Stimulated activated naive B cell treated with anti-CD40 and anti-IgM and Interleukin-4, amounts not matched to agents 10 μg/mL and 1 μg/mL and 100 μg/mL, for 72 hours (primary cell): ENCODE measurements at places on chromosomes 11 and 22.

- peaks cover 34% of the 10 kb centered on the region for H3K27me3 ChIP-seq
- peaks cover 2% of the 10 kb centered on the region for H3K4me1 ChIP-seq
- H3K4me3 ChIP-seq = no peak overlapping the region
- DNase-seq = no peak
- H3K27ac ChIP-seq = no peak overlapping the region
Observed at GRCh38 chr11:11186249-11186648, 166.8 kb downstream of the CSNK2A3 start.

GRCh38 chr11:67368621-67369020, 4.8 kb downstream of the CLCF1 start:
- peak overlapping the region; percentile 18 for H3K4me3 ChIP-seq
- H3K27ac ChIP-seq = peak overlapping the region; percentile 27
- peaks cover 58% of the 10 kb centered on the region for H3K36me3 ChIP-seq
- H3K4me1 ChIP-seq = peaks cover 87% of the 10 kb centered on the region
- DNase-seq = no peak

GRCh38 chr11:65471447-65471891, 27.4 kb upstream of the MALAT1 start:
- peaks cover 4% of the 10 kb centered on the region for H3K36me3 ChIP-seq
- peak overlapping the region; percentile 65 for H3K4me3 ChIP-seq
- peaks cover 22% of the 10 kb centered on the region for H3K4me1 ChIP-seq
- H3K27ac ChIP-seq = peak overlapping the region; percentile 94

- peaks cover 18% of the 10 kb centered on the region for H3K4me1 ChIP-seq
- peak overlapping the region; percentile 94 for H3K4me3 ChIP-seq
- DNase-seq = no peak
- peaks cover 5% of the 10 kb centered on the region for H3K36me3 ChIP-seq
- peak overlapping the region; percentile 91 for H3K27ac ChIP-seq
Observed at GRCh38 chr11:746289-747157, 741 bp upstream of the TALDO1 start.

GRCh38 chr22:49099496-49100124, 728.1 kb downstream of the BRD1 start:
- no peak overlapping the region for H3K4me3 ChIP-seq
- DNase-seq = no peak

GRCh38 chr11:130133716-130134115, 25.9 kb upstream of the ST14 start:
- peaks cover 64% of the 10 kb centered on the region for H3K36me3 ChIP-seq
- H3K4me1 ChIP-seq = peaks cover 18% of the 10 kb centered on the region
- H3K4me3 ChIP-seq = no peak overlapping the region
- no peaks in the 10 kb centered on the region for H3K27me3 ChIP-seq

DNA sequence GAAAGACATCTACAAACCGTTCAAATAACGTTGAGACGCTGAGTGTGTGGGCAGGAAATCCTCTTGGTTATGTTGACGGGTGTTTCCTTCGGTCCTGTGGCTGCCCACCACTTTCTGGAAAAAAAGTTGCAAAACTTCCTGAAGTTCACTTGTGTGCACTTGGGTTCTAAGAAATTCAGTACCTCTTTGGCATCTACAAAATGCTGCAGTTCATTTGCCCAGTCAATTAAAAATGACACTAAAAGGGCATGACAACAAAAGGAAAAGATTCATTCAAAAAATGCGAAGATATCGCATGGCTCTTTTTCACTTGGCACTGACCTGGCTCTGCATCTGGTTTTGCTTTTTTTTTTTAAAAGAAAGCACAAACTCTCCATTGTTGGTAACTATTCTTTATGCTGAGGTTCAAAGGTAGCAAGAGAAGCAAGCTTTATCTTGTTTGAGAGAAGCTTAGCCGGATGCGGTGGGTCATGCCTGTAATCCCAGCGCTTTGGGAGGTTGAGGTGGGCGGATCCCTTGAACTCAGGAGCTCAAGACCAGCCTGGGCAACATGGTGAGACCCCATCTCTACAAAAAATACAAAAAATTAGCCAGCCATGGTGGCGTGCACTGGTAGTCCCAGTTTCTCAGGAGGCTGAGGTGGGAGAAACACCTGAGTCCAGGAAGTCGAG, 10.6 kb upstream of the XBP1 start:
- H3K27me3 ChIP-seq = no peaks in the 10 kb centered on the region
- no peak overlapping the region for H3K27ac ChIP-seq
- DNase-seq = no peak
- H3K4me3 ChIP-seq = peak overlapping the region; percentile 55
- peaks cover 40% of the 10 kb centered on the region for H3K36me3 ChIP-seq
- peaks cover 14% of the 10 kb centered on the region for H3K4me1 ChIP-seq

- H3K4me1 ChIP-seq = peaks cover 25% of the 10 kb centered on the region
- H3K27me3 ChIP-seq = no peaks in the 10 kb centered on the region
- H3K4me3 ChIP-seq = no peak overlapping the region
- H3K27ac ChIP-seq = no peak overlapping the region
- DNase-seq = no peak
Observed at GRCh38 chr22:38762551-38762983, 6.8 kb upstream of the SUN2 start.

GRCh38 chr11:83979593-83979992, 693.4 kb upstream of the CCDC90B start:
- H3K36me3 ChIP-seq = no peaks in the 10 kb centered on the region
- no peak overlapping the region for H3K27ac ChIP-seq
- DNase-seq = no peak
- H3K27me3 ChIP-seq = no peaks in the 10 kb centered on the region
- no peaks in the 10 kb centered on the region for H3K4me1 ChIP-seq

DNA sequence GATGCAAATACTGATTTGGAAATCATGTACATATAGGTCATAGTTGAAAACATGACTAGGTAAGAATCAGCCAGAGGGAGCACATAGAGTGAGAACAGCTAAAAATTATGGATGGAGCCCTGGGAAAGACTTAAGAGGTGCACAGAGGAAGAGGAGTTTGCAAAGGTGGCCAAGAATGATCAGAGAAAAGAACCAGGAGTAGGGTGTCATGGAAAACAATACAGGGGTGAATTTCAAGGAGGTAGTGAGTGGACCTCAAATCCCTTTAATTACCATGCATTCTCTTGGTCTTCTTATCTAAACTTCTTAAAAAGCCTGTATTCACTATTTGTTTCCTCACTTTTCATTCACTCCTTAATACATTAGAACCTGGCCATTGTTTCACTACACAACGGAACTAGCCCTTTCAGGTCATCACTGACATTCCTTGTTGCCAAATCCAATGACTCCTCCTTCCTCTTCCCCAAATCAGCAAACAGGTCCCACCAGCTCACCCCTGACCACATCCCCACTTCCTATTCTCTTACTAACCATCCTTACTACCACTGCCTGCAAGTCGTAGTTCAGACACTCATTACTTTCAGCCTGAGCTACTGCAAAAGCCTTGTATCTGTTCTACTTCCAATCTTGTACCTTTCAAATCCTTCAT, 22.6 kb downstream of the BUD13 start:
- no peaks in the 10 kb centered on the region for H3K27me3 ChIP-seq
- H3K4me3 ChIP-seq = no peak overlapping the region
- H3K27ac ChIP-seq = no peak overlapping the region
- DNase-seq = no peak
- peaks cover 39% of the 10 kb centered on the region for H3K36me3 ChIP-seq

- H3K27me3 ChIP-seq = no peaks in the 10 kb centered on the region
- no peaks in the 10 kb centered on the region for H3K4me1 ChIP-seq
- DNase-seq = no peak
- peaks cover 6% of the 10 kb centered on the region for H3K36me3 ChIP-seq
- no peak overlapping the region for H3K27ac ChIP-seq
Observed at GRCh38 chr22:27494785-27495184, 306.8 kb downstream of the MN1 start.

DNA sequence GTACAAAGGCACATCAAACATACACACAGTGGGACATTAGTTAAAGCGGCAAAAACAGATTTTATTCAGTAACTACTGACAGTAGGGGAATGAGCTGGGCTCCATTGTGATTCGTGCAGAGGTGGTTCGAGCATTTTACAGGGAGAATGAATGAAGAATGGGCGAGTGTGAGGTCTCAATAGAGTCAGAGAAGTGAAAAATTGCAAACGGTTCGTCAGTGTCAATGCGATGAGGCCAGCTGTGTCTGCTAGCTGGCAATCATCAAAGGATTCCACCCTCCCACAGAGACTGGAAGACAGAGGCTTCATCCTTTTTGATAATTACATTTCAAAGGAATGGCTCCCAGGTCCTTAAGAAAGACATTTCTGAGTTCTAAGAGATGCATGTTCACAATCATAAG, 17.4 kb downstream of the OR4D9 start:
- H3K4me3 ChIP-seq = no peak overlapping the region
- H3K4me1 ChIP-seq = no peaks in the 10 kb centered on the region
- H3K36me3 ChIP-seq = no peaks in the 10 kb centered on the region
